ENCODE measurements at places on chromosomes 7 and 10.

DNA sequence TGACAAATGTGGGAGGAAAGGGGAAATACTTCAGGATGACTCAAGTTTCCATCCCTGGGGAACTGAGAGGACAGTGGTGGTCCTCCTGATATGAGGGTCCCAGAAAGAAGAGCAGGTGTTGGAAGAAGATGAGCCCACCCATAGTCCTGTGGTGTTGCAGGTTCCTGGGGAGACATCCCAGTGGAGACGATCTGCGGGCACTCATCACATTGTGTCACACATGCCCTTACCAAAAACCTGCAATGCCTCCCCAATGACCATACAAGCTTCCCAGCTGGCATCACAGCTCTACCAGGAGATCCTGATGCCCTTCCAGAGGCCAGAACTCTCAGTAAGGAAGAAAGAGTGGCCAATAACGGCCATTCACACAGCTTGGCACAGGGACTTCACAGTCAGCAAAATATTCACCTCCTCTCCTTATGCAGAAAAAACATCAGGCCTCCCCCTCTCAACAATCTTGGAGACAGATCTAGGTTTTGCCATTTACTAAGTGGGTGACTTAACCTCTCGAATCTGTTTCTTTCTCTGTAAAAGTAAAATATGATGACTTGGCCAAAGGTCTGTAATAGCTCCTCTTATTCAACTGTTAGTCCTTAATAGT, 9.0 kb downstream of the PUS7 start:
- DNase-seq: no peak

DNA sequence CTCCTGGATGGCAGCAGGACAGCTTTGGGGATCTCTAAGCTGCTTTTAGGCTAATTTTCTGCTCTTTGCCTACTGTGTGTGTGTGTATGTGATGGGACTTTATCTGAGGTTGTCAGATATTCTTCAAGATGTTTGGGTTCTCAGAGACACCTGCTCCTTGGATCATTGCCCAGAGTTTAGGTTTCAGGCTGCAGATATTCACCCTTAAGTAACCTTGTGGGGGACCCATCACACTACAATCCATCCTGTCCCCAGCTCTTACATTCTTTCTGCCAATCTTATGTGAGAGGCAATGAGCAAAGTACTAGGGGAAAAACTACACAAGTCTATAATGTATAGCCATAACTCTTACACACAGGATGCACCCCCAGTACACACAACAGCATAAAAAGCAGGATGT, 263.0 kb upstream of the ZWINT start:
- DNase-seq: no peak

- no peak for DNase-seq
These were observed 46.3 kb downstream of the PITRM1 start for GRCh38 chr10:3126249-3126648.

DNA sequence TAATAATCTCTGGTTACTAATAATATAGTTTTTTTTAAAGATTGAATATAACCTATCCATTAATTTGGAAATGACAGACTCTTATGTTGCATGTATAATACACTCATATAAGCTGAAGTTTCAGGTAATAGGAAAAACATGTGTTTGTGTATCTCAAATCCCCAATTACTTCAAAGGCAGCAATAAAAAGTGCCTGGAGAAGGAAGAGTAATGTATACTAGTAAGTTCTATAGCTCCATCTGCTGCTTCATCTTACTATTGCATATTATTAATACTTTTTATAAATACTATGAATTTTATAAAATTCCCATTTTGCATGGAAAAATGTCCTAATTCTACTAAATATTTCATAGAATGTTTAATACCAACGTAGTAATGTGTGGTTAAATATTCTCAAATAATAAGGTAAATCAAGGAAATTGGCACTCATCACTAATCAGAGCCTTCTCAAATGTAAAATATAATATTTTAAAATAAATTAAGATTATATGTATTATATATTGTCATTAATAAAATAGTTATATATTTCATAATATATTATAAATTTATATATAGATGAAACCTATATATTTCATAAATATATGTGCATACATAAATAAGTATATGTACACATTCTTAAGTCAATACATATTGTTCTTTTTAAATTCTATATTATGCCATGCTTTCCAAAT, 311.9 kb downstream of the HGF start:
- DNase-seq: no peak

DNA sequence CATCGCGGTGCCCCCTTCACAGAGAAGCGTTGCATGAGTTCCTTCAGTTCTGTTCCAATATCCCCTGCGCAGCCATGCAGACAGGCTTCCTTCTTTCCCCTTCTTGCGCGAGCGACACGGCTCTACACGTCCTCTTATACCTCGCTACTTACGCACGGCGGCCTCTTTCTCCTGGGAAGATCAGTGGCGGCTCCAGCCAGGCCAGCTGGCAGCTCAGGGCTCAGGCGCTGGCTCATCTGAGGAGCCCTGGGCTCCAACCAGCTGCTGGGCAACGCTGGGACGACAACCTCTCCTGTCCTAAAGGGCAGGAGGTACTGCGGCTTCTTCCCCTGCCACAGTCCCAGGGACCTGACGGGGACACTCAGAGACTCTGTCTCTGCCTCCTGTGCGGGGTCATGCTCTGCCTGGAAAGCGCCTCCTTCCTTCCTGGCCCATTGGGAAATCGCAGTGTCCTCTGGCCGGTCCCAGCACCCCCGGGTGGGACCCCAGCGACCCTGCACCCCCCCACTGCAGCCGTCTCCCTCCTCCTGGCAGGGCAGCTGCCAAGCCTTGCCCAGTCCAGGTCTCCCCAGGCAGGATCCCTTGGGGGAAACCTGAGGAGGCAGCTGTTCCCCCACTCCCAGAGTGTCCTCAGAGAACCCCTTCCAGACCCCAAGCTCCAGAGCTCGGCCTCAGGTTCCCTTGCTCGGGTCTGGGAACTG, 5.0 kb upstream of the FAM20C start:
- DNase-seq: no peak

DNA sequence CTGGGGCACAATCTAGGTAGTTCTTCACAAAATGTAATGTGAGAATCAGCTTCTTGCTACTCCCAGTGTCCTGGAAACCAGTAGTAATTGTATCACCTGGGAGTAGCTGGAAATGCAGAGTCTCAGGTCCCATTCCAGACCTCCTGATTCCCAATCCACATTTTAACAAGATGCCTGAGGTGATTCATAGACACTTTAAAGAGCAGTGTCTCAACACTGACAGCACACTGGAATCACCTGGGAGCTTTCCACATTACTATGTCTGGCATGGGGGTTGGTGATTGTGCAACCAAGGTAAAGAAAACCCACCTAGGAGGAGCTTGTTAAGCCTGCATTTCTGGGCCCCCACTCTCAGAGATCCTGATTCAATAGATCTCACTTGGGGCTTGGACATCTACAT, 11.1 kb downstream of the DPY19L1 start:
- no peak for DNase-seq

DNA sequence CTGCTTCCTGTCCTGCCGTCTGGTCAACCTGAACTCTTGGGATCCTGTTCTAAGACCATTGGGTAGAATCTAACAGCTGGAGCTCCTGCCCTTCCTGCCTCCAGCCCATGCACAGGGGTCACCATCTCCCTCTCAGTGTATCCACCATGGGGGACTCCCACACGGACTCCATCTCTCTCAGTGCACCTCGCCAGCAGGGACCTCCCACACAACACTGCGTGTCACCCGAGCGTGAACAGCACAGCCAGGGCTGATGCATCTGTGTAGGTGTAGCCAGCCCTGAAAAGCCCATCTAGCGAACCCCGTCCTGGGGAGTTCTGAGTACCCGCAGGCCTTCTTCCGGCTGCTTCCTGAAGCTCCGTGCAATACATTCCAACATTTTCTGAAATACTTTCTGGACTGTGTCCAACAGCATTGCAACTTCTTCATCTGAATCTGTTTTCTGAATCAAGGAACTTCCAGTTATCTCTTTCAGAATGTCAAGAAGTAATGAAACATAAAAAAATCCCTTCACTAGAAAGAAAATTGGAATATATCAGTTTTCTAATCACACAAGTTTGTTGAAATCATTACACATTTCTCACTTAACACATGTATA, 52.5 kb downstream of the NCAPG2 start:
- DNase-seq: no peak

- DNase-seq: no peak
These were observed 53.3 kb downstream of the TCERG1L start for GRCh38 chr10:131258256-131258655.

GRCh38 chr10:61944410-61945147, 43.1 kb downstream of the ARID5B start:
- no peak for DNase-seq

- no peak for DNase-seq
These were observed 155.0 kb upstream of the RHOBTB1 start for GRCh38 chr10:61098966-61099365.

DNA sequence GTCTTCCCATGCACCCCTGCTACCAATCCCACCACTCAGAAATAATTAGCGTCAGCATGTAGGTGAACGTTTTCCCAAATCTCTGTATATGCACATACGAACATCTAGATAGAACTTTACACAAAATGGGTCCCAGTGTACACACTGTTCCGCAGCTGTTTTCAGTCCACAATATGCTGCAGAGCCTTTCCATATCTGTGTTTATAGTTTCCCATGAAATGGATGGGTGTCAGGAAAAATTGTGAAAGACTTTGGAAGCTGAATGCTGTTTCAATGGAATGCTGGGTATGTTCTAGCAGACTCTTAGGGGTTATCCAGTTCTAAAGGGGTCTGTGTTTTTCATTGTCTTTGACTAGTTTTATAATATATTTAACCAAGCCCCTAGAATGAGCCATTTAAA, 13.8 kb downstream of the GRK5 start:
- no peak for DNase-seq

DNA sequence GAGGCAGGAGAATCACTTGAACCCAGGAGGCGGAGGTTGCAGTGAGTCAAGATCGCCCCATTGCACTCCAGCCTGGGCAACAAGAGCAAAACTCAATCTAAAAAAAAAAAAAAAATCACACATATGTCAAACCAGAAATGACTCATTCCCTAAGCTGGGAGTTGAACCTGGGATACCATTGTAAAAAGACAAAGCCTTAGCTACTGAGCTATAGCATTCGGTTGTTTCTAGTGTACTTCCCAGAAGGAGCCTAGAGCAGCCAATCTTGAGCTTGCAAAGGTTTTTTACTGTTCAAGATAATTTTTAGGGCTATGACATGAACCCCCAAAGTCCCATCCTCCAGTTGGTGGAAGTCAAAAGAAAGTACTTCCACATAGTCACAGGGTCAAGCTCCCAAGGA, 87.9 kb downstream of the ZNF467 start:
- DNase-seq: no peak

GRCh38 chr10:88291289-88292184, 291.6 kb downstream of the RNLS start:
- no peak for DNase-seq

DNA sequence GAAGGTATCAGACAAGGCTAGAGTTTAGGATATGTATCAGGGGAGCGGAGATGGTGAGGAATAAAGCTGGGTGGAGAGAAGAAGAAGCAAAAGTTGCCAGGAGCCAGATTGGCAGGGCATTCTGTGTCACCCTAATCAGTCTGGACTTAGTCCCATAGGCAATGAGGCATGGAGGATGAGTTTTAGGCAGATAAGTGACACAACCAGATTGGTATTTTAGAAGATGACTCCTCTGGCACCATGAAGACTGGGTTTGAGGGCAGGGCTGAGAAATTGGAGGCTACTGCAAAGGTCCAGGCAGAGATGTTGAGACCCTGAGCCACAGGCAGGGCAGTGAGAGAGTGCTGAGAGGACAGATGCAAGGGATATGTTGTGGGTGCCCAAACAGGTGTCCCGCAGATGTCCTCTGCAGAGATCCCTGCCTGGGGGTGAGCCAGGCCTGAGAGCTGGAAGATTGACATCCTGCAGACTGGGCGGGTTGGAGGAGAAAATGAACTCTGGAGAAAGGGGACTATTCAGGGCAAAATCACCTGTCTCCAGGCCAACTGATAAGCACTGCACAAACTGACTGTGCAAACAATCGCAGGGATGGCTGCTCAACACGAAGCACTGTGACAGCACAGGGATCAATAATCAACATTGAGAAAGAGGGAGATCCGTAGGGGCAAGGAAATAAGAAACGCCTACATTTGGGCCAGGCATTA, 11.9 kb upstream of the HABP2 start:
- no peak for DNase-seq

DNA sequence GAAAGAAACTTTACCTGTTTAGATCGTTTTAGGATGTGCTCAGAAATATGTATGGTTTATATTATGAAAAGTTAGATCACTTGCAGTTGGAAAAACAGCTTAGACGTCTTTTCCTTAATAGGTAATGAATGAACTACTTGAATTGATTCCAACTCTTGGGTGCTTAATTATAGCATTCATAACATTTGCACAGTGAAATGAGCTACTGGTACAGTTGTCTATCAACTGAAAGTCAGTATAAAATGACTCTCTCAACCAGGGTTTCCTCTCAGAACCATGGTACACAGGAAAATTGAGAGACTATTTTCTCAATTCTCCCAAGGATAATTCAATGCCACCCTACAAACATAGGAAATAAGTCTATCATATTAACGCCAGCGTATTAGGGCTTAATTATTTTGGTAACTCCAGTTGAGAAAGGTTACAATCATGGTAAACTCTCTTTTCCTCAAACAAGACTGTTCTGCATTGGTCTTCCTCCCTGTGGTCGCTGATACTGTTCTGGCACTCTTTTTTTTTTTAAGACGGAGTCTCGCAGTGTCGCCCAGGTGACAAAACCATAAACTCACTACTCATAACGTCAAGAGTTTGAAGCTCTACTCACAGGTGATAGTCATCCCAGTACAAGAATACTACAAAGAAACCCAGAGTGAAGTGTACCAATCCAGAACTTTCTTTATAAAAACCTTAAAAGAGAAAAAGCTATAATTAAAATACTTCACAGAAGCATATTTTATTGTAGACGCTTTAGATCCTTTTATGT, 2.0 kb downstream of the ANLN start:
- no peak for DNase-seq

- DNase-seq: no peak
These were observed 22.7 kb downstream of the FAM237B start for GRCh38 chr7:90298145-90299038.

- DNase-seq: no peak
These were observed 1.3 kb upstream of the GFRA1 start for GRCh38 chr10:116274064-116274904.

GRCh38 chr7:150978126-150978789, at the start of gene KCNH2:
TSS of gene KCNH2 (minus strand) at chr7:150978321. CDS start at chr7:150977913, 408 bp downstream.
- no peak for DNase-seq

- no peak for DNase-seq
These were observed 159.7 kb downstream of the RTKN2 start for GRCh38 chr10:62108759-62109586.

DNA sequence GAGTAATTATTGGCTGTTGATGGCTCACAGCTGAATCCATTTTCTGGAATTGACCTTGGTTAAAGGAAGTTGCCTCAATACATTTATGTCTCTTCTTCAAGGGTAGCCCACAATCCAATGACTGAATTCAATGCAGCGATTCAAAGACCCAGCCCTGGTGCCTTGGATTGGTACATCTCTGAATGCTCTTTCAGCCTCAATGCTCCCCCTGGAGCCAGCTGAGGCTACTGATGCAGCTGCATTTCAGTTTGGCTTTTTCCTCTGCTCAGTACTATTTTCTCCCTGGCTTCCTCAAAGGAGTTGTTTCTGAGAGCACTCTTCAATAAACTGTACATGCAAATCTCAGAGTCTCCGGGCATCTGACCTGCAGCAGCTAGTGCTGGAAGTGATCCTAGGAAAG, 633 bp upstream of the EBLN1 start:
- no peak for DNase-seq

Measured in activated CD4-positive, alpha-beta T cell treated with anti-CD3 and anti-CD28 coated beads, Interleukin-2, amount 50 U/mL, for 4 hours (primary cell).